Aortic smooth muscle cell (primary cell): ENCODE measurements at places on chromosomes 4 and X. TPM values are rescaled to one million over a fixed set of nuclear protein-coding genes. Genes with fewer than 3 reads are reported as not detected.

PROM1 gene
- total RNA-seq = 0.12 TPM in 1 of 2 replicates, not detected in the other

CRMP1 gene
- total RNA-seq = 0.06 and 0.13 TPM in 2 replicates

TEX13C gene
- not detected in 2 replicates for total RNA-seq

CHRDL1 gene
- total RNA-seq = under 0.01 TPM in 1 of 2 replicates, not detected in the other

MAD2L1 gene
- total RNA-seq = 11.8 and 20.3 TPM in 2 replicates

FHDC1 gene
- under 0.01 TPM in 2 replicates for total RNA-seq

VEGFD gene
- 0.37 and 0.40 TPM in 2 replicates for total RNA-seq
